ENCODE measurements at places on chromosomes 5 and 9.
A peak's percentile ranks its signal among the peaks of the same experiment; 100 is the strongest.

DNA sequence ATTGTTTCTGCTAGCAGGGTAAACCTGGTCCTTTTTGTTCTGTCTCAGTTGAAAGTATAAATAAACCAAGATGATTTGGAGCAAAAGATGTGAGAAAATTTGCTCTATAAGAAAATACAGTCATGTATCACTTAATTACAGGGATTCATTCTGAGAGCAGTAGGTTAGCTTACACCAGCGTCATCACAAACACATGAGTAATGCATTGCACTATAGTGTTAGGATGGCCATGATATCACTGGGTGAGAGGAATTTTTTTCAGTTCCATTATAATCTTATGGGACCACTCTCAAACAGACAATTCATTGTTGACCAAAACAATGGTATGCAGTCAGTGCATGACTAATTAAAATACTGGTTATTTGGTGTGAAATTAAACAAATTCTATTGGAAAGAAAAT, 430.9 kb downstream of the CHSY3 start:
- no peak for DNase-seq

- DNase-seq: peak; percentile 66
These were observed 601 bp downstream of the NNT start for GRCh38 chr5:43603344-43604217.

GRCh38 chr5:178421699-178422399, 168.3 kb downstream of the COL23A1 start:
- DNase-seq: no peak

DNA sequence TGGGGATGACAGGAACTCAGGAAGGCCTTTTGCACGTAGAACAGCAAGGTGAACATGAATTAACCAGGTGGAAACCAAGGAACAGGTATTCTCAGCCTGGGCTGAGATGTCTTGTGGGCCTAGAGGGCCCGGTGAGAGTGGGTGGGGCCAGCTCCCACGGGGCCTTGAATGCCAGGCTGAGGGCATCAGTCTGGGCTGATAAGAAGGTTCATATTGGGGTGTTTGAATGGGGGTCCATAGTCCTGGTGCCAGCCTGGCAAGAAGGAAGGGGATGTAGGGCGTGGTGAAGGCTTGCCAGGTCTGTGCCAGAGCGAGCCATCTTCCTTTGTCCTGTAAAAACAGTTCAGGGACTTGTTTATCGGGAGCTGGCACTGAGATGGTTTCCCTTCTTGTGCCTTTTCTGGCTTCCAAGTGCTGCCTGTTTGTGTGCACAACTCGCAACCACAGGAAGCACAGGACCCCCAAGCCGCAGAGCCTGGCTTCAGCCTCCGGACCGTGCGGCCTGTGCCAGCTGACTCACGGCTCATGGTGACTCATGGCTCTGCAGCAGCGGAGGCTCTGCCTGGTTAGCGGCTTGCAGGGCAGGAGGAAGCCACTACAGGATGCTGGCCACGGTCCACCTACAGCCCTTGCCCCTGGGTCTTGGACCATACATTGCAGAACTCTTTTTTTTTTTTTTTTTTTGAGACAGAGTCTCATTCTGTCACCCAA, 2.4 kb downstream of the CARD19 start:
- DNase-seq: peak; percentile 99

- no peak for DNase-seq
These were observed 153.5 kb upstream of the TNPO1 start for GRCh38 chr5:72662936-72663335.

- no peak for DNase-seq
These were observed 19.8 kb upstream of the SLC9A3 start for GRCh38 chr5:543755-544674.

GRCh38 chr5:53418826-53419658, 61.4 kb upstream of the FST start:
- DNase-seq: peak; percentile 43

- DNase-seq: no peak
These were observed 417.7 kb upstream of the KLF4 start for GRCh38 chr9:107907255-107907654.

DNA sequence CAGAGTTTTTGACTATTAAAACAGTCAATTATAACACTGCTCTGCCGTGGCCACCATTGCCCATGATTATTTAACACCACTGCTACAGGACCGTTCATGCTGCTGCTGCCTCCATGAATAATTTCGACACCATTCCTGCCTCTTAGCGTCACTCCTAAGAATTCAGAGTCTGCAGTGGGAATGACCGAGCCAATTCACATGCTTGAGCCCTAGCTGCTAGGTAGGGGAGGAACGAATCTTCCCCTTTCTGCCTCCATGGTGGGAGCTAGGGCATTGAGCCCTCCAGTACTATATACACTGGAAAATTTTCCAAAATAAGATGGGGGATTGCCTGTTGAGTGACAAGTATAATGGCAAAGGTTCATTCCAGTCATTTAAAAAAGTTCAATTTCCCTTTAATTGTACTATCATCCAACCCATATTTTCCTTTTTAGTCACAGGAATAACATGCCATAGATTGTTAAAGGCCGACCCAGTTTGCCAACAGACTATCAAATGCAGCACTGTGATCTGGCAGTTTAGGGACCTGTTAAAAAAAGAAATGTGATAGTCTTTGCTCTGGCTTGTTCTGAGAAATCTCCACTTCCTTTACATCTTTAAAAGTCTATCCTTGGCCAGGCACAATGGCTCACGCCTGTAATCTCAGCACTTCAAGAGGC, 13.5 kb upstream of the B4GALT1 start:
- DNase-seq: peak; percentile 76

DNA sequence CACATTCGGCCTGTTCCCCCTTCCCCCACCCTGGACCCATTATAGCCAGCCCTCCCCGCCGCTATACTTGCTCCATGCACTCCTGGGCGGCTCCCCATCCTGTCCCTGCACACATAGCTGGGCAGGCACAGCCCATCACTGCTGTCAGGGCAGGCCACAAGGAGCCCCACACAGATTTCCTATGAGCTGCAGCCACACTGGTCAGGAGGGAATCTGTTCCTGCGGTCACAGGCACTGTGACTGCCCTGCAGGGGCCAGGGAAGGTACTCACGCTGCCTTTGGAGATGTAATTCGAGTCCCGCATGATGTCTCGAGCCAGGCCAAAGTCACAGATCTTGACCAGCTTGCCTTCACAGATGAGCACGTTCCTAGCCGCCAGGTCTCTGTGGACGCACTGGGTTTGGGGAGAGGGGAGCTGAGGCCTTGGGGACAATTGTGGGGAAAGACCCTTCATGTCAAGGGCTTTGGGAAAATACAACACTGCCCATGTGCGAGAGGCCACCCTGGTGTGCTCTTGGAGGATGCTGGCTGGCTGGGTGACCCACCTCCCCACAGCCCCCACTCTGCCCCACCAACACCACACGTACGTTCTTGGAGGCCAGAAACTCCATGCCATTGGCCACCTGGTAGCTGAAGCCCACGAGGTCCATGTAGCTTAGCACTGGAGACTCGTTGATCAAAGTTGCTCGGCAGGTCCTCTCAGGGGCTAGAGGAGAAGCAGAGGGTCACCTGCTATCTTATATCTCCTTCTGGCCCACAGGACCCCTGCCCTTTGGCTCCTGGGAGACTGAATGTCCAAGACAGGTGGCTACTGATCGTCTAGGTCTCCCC, 34.5 kb upstream of the CSF1R start:
- no peak for DNase-seq

GRCh38 chr5:83827111-83827557, 106.5 kb upstream of the HAPLN1 start:
- DNase-seq: peak; percentile 2

GRCh38 chr9:135813671-135814290, 93.6 kb downstream of the CAMSAP1 start:
- DNase-seq: no peak

GRCh38 chr5:42591015-42591414, 165.6 kb upstream of the CCDC152 start:
- DNase-seq: peak; percentile 13

DNA sequence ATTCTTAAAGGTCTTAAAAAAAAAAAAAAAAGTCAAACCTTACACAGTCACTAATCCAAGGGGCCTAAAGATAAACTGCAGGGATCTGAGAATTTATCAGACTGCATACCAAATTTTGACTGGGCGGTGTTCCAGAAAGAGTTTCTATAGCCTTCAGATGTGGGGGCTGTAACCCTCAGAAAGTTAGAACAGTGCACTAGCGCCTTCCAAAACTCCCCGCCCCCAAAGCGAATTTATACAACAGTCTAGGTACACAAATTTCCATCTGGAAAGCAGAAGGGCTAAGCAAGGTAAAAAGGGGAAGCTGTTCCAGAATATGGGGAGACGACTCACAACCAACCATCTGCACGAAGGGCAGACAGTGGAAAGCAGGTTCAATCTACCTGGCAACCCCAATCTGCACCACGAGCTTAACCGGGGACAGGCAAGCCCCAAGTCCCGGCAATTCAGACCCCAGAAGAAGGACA, 813 bp downstream of the ERMP1 start:
- DNase-seq: no peak

DNA sequence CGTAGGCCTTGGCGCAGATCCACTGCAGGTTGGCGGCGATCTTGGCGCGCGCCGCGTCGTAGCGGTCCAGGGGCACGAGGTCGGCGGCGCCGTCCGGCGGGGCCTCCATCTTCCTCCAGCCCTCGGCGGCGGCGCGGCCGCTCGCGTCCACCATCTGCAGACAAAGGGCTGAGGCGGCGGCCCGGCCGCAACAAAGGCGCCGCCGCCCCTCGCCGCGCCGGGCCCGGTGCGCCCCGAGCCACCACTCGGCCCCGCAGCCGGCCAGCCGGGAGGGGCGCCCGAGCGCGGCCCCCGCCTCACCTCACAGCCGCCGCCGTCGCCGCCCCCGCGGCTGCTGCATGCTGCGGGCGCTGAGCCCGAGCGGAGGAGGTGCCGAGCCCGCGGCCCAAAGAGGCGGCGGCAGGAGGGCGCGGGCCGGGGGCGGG, 328 bp downstream of the CAMSAP1 start:
- DNase-seq: no peak

- no peak for DNase-seq
These were observed 247.9 kb downstream of the TRPM3 start for GRCh38 chr9:70873506-70873905.

DNA sequence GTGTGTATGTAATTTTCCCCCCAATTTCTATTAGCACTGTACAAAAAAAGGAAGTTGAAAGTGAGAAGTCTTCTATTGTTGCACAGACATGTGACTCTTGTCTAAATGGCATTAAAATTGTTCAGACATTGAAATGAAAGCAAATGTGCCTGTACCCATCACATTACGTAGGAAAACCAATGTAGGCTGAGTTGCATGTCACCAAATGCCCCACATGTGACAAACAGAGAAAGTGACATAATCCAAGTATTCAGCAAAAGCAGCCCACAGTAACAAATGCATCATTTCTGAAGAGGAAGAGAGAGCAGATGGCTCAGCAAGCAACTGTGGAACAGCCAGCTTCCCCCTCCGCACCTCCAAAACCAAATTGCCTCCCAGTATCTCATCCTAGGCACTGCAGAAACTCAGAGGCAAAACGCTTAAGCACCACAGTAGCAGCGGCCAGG, 161.5 kb upstream of the NR4A3 start:
- DNase-seq: no peak

DNA sequence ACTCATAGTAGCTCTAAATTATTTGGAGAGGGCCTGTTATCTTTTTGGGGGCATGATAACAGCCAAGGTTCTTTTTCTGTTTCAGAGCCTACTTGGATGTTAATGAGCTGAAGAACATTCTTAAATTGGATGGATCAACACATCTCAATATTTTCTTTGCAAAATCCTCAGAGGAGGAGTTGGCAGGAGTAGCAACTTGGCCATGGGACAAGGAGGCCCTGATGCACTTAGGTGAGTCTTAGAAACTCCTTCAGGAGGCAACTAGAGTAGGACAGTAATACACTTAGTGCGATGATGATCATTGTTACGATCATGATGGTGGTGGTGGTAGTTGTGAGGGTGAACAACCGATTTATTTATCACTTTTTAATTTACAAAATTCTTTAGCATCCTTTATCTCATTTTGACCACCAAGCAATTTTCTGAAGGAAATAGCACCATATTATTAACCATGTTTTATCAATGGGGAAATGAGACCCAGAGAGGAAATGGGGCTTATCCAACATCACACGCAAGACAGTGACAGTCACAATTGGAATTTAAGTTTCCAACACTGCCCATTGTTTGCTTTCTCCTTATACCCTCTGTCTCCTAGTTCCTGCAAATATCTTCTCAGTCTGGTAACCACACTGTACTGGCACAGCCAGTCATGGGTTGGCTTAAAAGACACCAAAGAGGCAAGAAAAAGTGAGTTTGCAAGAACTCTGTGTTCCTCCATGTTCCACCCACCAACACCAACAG, 54.0 kb downstream of the PAPPA start:
- DNase-seq: no peak

DNA sequence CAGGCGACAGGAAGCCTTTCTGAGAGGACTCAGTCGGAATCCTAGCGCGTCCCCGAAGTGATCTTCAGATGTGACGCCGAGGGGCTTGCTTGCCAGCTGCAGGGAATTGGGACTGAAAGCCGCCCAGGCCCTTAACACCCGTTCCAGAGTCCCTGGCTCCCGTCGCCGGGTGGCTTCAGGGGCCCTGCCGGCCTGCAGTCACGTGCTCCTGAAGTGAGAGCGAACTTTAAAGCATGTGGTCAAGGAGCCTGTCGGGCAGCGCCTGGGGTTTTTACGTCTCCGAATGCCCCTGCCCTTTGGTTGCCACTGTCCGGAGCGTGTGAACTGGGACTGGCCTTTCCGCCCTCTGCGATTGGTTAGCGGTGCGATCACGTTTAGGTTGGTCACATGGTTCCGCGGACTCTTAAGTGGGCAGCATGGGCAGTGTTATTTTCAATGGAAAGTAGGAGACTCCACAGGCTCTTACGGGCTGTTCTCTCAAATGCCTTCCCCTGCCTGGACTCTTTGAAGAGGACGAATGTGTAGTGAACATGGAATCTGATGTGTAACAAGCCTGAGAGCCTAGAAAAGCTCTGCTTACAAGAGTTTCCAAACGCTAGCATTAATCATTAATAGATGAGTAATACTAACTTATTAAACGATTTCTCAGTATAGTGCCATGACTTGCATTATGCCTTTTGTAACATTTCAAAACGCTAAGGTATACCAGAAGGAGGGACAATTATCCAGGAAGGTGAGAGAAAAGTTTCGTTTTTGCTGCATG, 1.9 kb downstream of the VLDLR start:
- DNase-seq: peak; percentile 79
